ENCODE measurements at places on chromosomes 1 and 21.

GRCh38 chr1:158799689-158800088 is 18.7 kb upstream of the OR6N2 start:
- no peak for DNase-seq

DNA sequence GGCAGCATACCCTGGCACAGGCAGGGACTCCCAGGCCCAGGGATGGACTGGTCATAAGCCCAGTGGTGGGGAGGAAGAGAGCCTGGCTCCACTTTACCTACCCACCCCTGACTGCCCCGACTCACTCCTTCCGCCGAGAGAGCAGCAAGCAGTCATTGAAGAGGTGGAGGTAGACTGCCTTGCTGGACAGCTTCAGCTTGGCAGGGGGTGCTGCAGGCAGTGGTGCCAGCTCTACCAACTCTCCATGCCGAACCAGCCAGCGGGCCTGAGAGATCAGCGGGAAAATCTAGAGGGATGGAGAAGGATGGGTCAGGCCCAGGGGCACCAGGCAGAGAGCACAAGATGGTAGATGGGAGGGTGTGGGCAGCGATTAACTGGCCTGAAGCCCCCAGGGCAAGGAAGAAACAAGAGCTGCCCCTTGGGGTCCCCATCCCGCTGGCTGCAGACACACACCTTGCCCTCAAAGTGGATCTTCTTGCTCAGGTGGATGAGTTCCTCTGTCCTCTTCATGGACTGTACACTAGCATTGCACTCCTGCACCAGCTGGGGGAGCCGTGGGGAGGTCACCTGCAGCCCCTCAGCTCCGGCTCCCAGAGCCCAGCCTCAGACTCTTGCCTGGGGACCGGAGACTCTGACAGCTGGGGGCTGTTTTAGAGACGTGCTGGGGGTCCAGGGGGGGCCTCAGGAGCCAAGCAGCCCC is 7.7 kb downstream of the ARHGEF19 start:
- DNase-seq = no peak

GRCh38 chr1:35707601-35708440 is 10.9 kb downstream of the C1orf216 start:
- no peak for DNase-seq

GRCh38 chr1:100076319-100076718 is 56.4 kb downstream of the SASS6 start:
- no peak for DNase-seq

DNA sequence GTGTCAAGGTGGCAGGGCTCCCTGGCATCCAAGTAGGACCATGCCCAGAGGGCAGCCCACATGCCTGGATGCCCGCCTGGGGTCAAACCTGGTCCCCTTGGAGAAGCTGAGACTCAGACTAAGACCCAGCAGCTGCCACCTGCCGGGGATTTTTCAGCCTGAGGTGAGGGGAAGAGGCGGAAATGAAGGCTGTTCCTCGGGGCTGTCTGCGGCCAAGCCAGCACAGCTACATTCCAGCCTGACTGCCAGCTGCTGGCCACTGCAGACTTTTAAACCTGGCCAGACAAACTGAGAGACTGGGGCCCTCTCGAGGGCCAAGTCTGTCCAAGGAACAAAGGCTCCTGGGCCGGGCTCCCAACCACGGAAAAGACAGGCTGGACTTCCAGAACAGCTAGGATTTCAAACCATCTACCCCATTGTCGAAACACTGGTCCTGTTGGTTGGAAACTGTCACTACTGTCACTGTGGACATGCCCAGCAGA is 21.9 kb upstream of the PLEKHG5 start:
- no peak for DNase-seq
